ENCODE measurements at places on chromosomes 5 and 9.

GRCh38 chr9:9914174-9914573 lies 698.6 kb downstream of the PTPRD start:
- no peak for DNase-seq

GRCh38 chr9:76162751-76163500 lies 231.3 kb downstream of the RFK start:
- DNase-seq = no peak

GRCh38 chr9:133569891-133570690 lies 35.6 kb downstream of the ADAMTSL2 start:
- DNase-seq = no peak

DNA sequence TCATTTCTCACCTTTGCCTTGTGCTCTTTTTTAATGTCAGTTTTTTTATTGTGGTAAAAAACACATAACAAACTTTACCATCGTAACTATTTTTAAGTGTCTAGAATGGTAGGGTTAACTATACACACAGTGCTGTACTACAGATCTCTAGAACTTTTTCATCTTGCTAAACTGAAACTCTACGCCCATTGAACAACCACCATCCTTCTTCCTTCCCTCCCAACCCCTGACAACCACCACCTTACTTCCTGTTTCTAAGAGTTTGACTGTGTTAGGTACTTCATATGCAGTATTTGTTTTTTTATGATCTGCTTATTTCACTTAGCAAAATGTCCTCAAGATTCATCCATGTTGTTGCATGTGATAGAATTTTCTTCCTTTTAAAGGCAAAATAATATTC lies 54.9 kb downstream of the PSAT1 start:
- DNase-seq = no peak

DNA sequence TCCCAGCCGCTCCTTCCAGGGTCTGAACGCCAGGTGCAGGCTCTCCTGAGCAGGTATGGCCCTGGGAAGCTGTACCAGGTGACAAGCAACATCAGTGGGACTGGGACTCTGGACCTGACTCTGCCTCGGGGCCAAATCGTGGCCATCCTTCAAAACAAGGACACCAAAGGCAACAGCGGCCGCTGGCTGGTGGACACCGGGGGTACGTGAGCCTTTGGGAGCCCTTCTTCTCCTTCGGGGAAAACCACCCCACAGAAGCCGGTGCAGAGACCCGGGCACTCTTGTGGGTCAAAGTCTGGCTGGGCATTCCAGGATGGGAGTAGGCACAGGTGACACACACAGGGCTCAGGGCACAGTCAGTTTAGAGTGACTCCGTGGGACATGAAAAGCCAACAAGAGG lies 45.8 kb downstream of the ARHGEF37 start:
- no peak for DNase-seq

DNA sequence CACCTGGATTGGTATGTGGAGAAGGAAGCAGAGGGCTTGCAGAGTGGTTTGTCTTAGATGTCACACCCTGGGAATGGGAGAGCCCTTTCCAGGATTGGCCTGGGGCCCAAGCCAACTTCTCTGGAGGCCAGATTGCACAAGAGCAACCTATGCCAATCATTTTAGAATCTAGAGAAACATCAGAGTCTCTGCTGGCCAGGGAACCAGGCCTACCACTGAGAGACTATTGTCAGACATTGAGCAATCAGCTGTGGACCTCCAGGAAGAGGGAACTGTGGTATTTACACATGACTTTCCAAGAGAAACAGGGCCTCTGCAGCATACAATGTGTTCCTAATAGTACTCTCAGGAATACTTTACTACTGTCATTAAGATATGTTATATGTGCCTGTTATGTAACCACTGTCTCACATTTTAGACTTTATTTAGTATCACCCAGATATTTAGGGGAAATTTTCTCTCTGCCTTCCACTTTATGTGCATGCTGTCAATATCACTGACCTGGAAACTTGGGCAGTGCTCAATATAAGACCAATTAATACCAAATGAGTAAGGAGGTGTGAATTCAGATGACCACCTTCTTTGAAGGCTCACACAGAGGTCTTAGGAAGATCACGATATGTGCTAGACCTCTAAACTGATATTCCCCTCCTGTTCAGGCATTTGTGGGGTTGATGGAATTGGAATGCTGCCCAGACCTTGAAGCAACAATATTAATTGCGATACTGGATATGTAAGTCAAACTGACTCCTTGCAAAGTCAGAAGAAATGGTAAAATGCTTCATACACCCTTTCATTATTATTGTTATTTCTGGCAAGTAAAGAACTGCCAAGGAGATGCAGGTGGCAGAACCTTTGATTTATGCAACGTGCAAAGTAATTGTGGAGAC lies 20.5 kb upstream of the CCL28 start:
- DNase-seq = peak; percentile 99

GRCh38 chr9:4935001-4935672 lies 49.9 kb upstream of the JAK2 start:
- DNase-seq = peak; percentile 42

DNA sequence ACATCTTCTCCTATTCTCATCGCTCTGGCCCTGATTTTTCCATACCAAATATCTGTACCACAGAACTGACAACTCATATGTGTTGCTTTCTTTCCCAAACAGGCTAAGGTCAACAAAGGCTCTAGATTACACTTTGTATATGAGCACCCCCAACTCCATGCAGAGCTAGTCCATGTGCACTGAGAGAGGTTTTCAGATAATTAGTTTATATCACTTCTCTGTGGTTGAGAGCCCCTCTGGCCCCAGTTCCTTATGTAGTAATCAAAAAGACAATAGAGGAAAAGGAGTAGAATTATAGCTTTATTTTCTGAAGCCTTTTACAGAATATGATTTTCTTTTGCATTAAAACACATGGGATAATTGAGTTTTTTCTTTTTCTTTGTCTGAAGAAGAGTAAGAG lies 120.0 kb downstream of the TRIO start:
- no peak for DNase-seq

DNA sequence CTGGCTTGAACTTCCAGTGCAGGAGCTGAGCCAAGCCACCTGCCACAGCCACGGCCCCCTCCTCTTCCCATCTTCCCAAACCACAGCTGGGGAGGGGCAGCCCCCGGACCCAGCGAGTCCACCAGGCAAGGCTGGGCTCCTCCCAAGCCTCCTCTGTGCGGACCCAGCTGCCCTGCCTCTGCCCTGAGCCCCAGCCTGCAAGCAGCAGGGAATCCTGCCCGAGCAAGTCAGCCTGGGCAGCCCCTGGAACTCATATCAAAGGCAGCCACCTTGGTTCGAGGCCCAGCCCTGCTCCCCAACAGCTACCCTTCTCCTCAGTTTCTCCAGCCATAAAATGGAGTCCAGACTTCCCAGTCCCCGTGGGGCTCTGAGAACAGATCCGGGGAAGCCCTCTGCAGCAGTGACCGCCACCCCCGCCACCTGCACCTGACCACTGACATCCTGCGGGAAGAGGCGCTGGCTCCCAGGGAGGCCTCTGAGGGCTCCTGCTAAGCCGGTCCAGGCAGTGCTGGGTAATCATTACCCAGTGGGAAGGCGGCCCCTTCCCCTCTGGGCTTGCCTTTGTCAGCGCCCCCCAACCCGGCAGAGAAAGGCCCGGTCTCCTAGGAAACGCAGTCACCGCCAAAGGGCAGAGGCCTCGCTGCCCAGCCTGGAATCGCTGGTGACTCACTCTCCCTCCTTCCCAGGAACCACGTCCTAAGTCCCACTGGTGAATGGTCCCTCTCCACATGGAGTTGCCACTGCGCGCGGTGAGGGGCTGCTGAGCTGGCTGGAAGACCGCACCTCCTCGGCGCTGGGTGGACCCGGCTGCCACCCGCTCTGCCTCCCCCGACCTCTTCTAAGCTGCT lies 1.5 kb downstream of the VAV2 start:
- DNase-seq = peak; percentile 97

GRCh38 chr5:176359658-176360057 lies 1.9 kb downstream of the KIAA1191 start:
- peak; percentile 56 for DNase-seq

DNA sequence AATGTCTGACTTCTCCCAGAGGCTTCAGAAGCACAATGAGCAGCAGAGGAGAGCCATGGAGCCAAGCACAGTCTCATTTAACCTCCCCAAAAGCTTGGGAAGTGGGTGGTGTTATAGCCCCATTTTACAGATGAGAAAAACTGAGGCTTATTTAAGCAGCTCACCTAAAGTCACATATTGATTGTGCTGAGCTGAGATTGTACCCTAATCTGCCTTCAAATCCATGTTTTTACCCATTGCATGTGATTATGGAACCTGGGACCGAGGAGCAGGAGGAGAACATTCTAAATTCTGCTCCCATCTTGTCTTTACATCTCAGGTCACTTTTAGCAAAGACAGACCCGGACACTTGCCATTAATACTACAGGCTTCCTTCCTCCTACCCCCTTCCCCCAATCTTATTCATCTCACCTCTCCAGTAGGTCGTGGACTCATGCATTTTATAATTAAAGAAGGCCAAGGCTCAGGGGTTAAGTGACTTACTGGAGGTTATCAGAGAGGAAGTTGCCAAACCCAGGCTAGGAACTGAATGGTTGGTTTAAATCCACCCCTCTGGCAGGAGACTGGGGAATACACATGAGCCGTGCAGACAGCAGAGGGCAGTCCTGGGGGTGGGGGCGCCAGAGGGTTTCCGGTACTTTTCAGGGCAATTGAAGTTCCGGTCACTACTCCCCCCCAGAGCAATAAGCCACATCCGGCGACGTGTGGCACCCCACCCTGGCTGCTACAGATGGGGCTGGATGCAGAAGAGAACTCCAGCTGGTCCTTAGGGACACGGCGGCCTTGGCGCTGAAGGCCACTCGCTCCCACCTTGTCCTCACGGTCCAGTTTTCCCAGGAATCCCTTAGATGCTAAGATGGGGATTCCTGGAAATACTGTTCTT lies 51.0 kb upstream of the IL17B start:
- no peak for DNase-seq

GRCh38 chr5:58341476-58341875 lies 118.4 kb downstream of the PLK2 start:
- no peak for DNase-seq

- DNase-seq = no peak
Measured at GRCh38 chr5:140822281-140822629, 842 bp downstream of the PCDHA5 start.

DNA sequence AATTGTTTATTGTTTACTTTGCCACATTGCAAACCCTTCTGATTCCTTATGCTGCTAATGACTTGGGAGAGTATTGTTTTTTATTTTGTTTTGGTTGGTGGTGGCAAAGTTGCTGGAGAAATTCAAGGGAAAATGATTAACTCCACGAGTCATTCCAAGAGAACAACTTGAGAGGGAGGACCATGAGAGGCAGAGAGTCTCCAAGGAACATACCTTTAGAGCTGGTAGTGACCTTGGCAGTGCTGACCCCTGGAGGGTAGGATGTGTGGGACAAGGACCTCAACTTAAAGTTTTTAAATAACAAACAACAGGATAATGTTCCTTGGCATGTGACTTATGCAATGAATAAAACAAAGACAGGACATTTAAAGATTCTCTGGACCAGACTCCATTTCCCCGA lies 139.7 kb downstream of the LRRC70 start:
- peak; percentile 49 for DNase-seq
